ENCODE measurements at places on chromosomes 1 and 21.

DNA sequence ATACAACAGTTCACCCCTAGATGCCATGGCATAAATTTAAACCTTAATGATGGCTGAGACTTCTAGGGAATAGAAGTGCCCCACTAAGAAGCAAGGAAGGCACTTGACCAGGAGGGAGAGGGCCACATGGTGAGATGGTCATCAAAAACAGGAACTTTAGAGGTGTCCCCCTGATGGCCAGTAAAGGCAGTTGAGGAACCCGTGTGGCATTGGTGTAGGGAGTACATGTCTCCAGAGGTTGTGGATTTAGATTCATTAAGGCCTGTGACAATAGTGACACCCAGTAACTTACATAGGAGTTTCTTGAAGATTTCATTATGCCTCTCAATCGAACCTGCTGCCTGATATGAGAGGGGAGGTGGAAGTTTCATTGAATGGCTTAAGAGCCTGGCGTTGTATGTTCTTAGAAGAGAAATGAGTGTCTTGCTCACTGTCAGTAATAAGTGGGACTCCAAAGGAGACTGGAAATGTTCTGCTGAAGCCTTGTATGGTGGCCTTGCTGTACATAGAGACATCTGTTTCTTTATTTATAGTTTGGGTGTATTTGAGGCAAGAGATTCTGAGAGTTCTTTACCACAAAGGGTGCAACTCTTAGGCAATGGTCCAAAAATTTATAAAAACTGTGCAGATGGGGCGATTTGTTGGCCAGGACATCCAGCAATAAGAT is 27.9 kb downstream of the EDARADD start:
- DNase-seq = no peak

DNA sequence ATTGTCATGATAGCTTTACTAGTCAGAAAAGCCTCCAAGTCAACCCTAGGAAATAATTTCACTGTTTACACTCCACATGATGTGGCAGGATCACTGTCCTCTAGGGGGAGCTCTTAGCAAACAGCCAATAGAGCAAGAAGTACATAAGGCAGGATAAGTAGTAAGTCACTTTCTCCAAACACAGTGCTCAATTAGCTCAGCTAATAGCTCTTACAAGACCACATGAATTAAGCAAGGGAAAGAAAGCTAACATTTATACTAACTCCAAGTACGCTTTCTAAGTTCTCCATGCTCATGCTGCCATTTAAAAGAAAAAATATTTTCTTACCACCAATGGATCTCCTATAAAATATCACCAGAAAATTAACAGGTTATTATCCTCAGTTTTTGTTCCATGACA is 66.9 kb upstream of the LRIF1 start:
- peak; percentile 64 for DNase-seq

GRCh38 chr1:53354119-53354518 is 26.2 kb upstream of the LRP8 start:
- no peak for DNase-seq

GRCh38 chr1:205150651-205151428 is 29.1 kb upstream of the RBBP5 start:
- DNase-seq = no peak

- DNase-seq = no peak
These were observed 191.7 kb upstream of the POU3F1 start for GRCh38 chr1:38238294-38238693.

GRCh38 chr1:248691567-248692155 is 10.9 kb downstream of the OR14I1 start:
- no peak for DNase-seq
